Left lung (tissue), 14 donors: ENCODE measurements at places on chromosomes 11 and 22.

DNA sequence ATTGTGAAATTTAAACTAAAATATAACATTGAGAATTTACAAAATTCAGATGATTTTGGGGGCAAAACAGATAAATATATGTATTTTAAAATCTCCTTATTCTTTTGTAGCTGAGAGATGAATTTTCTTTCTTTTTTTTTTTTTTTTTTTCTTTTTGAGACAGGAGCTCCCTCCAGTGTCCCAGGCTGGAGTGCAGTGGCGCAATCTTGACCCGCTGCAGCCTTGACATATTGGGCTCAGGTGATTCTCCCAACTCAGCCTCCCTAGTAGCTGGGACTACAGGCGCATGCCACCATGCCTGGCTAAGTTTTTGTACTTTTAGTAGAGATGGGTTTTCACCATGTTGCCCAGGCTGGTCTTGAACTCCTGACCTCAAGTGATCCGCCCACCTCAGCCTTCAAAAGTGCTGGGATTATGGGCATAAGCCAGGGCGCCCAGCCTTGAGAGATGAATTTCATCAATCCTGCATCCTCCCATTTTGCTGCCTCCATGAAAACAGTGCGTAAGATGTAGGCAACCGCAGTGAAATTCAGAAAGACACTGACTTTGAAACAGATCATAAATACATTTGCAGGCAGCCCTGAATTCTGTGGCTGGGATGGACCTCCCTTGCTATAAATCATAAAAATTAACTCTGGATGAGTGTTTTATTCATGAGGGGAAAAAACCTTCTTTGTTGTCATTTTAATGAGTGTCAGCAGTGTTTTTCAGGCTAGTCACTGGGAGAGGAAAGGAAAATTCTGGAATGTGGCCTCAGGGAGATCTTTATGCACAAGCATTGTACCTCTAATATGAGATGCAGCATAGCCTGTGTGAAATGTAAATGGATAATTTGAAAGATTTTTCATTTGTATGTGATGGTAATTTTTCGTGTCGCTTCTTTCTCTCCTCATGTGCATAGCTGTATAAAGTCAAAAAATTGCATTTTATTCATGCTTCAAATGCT, 14.4 kb downstream of the ELMOD1 start:
- no peak for DNase-seq

GRCh38 chr22:40120848-40121247, 56.9 kb upstream of the TNRC6B start:
- no peak for DNase-seq

DNA sequence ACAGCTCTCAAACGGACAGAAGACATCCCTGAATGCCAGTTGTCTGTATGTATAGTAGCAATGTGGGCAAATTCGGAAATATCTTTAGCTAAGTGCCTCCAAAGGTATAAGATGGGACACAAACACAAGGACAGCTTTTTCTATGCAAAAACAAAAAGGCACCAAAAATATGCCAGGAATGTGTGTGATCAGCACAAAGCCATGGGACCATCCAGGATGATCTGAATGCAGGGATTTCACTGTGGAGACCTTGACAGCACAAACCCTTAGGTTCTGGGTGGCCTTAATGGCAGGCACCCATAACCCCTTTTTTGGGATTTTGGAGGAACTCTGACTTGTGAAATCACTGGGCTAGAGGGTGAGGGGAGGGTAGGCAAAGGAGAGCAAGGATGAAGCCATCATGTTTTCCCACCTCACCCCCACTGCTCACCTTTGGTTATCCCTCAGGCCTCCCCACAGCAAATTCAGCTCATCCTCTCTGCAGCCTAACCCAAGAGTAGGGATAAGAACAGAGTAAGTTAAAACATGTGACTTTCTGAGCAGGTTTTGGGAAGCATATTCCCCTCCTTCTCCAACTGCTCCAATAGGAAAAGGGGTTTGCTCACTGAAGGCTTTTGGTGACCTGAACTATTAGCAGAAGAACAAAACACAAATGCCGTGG, 154.6 kb downstream of the SNX19 start:
- DNase-seq: no peak

- peak; percentile 87 for DNase-seq
These were observed at the start of gene FAM83F for GRCh38 chr22:39994566-39995392. Gene FAM83F, plus strand, starts transcription at chr22:39994954. Its CDS starts 89 bp downstream, at chr22:39995043.

DNA sequence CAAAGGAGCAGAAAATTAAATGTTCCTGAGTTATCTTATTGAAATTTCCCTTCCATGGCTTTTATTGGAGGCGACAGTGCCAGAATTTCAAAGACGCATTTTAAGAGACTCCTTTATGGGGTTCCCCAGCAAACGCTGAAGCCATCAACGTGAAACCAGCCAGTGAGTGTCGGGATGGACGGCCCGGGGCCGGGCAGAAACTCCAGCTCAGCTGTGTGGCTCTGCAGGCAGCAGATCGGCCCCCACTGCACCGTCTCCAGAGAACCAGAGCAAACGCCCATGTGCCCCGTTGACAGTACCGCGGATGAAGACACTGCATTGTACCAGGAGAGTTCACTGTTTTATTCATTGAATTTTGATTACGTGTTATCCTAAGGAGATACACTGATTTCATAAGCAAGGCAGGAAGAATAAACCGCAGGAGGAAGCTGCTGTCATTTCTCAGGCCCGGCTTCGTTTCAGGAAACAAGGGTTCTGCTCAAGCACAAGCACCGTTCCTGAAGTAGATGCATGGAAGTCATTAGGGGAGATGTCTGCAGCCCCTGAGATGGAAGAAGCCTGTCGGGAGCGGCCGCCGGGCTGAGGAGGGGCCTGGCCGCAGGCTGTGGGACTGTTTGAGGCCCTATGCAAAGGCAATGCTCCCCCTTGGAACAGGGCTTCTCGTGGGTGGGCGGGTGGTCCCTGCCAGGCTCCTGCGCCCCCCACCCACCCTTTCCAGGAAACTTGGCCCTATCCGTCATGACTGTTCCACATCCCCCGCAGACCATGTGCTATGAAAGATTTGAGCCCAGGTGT, 639.7 kb downstream of the TBC1D22A start:
- no peak for DNase-seq

DNA sequence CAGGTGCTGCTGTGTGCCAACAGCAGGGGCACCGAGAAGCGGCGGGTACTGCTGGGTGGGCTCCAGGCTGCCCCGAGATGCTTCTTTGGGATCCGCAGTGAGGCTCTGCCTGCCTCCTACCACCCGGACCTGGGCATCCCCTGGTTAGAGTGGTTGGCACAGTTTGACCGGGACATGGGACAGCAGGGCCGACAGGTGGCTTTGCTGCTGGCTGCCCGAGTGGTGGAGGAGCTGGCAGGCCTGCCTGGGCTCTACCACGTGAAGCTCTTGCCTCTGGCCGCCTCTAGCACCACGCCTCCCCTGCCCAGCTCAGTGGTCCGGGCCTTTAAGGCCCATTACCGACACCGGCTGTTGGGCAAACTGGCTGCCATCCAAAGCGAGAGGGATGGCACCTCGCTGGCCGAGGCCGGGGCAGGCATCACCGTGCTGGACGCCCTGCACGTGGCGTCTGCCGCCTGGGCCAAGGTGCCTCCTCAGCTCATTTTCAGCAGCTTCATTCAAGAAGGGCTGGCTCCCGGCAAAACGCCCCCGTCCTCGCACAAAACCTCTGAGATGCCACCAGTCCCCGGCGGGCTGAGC, 1.9 kb downstream of the TIGD3 start:
- DNase-seq: peak; percentile 78

GRCh38 chr22:28151151-28151816, 232.2 kb upstream of the PITPNB start:
- no peak for DNase-seq
